Mesenchymal stem cell (in vitro differentiated cells and primary cell): ENCODE measurements at places on chromosomes 13 and 19.
A peak's percentile ranks its signal among the peaks of the same experiment; 100 is the strongest.

DNA sequence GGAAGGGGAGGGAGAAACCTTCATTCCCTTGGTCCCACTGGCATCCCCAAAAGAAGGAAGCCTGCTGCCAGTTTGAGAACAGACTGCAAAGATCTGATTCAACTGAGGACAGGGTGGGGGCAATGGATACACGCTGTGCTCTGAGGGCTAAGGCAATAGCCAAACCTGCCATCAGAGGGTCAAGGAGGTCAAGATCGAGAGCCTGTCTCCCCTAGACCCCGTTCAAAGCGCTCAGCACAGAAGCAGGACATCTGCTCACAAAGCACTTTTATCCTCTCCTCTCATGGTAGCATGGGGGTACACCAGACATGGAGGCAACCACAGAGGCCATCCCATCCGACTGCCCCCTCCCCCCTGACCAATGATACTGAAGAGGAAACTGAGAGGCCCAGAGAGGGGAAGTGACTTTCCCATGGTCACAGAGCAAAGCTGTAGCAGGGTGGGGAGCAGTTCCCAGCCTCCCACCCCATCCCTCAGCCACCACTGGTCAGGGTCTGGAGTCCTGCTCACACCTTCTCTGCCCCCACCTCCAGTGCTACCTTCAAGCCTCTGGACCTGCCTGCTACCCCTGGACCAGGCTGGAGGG is 11.1 kb downstream of the POU2F2 start:
- no peak for DNase-seq

DNA sequence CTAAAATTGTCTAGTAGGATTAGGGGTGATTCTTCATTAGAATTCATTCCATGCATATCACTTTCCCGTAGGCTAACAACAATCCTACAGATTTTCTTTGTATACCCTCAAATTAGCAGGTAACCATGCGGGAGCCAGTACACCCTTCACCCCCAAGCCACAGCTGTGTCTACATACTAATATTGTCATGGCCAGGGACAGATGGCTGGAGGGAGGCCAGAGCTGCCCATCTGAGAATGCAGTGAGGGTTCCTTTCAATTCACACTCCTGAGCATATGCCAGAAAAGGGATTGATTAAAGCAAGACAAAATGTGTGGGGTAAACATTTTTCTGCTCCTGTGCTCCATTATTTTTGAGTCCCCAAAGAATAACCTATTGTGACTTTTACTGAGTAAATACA is 68.9 kb downstream of the FREM2 start:
- no peak for DNase-seq

DNA sequence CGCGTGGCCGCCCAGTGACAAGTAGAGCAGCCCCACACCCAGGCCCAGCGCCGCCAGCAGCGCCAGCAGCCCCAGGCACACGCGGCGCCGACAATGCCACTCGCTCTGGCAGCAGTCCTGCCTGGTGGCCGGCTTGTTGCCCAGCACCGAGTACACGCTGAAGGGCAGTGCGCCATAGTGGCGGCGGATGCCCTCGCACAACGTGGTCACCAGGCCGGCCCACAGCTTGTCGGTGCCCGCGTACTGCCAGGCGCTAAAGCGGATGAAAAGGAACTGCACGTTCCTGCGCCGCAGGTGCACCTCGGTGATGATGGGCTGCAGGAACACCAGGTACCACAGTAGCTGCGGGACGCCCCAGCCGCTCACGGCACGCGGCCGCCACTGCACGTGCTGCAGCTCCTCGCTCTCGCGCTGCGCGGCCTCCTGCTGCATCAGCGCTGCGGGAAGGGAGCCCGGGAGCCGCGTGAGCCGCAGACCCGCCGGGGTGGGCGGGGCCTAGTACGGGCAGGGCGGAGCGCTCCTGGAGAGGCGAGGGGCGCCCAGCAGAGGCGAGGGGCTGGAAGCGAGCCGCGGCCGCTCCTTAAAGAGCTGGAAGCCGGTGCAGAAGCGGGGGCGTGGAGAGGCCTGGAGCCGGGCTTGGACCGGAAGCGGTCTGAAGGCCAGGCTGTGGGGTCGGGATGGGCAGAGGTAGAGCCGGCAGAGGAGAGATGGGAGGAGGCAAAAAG is 7.3 kb downstream of the NKPD1 start:
- DNase-seq, result peak; percentile 56

DNA sequence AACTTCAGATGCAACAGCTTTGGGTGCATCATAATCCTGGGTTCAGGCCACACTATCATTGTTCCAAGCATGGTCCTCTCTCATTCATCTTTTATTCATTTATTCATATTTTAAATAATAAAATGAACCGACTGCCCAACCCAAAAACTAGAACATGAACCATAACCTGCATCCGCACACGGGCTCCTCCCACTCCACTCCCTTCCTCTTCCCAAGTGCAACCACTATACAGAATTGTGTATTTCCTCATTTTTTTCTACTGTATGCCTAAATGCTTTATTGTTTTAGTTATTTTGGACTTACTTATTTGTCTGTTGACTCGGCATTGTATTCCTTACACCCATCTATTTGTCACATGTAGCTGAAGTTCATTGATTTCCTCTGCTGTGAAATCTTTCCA is 30.7 kb upstream of the POMP start:
- DNase-seq, result no peak

DNA sequence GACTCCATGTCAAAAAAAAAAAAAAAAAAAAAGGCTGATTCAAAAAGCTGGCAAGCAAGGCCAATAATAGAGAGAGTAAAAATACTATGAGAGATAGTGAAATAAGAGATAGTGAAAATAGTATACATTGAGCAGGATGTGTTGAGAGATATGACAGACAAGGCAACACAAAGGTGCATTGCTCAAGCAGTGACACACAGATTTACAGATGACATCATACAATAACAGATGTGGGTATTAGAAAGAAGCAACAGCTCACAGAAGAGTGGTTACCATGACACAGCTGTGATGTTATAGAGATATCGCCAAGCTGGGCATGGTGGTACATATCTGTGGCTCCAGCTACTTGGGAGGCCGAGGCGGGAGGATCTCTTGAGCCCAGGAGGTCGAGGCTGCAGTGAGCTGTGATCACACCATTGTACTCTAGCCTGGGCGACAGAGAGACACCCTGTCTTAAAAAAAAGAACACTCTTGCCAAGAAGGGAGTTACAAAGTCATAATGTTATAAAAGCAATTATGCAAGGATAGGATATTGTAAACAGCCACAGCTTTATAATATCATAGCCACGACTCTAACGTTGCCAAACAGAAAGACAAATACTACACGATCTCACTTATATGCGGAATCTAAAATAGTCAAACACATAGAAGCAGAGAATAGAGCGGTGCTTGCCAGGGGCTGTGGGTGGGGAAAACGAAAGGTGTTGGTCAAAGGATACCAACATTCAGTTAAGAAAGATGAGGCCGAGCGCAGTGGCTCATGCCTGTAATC is 10.3 kb downstream of the TNFSF9 start:
- DNase-seq, result no peak

GRCh38 chr13:52925775-52926285 is 77.4 kb upstream of the PCDH8 start:
- no peak for DNase-seq
